Muscle of leg (tissue), 16 donors: ENCODE measurements at places on chromosomes 5 and 9. TPM values are rescaled to one million over a fixed set of nuclear protein-coding genes. Genes with fewer than 3 reads are reported as not detected.

Gene FCN1
- total RNA-seq, result 2.0 TPM

Gene SLC45A2
- total RNA-seq, result 0.09 TPM

Gene PRRC2B
- total RNA-seq, result 64.9 TPM

Gene NUTM2F
- not detected for total RNA-seq

Gene CAMK4
- 7.5 TPM for total RNA-seq

Gene GABRA6
- total RNA-seq, result not detected

Gene TAF11L4
- not detected for total RNA-seq

Gene PCSK1
- not detected for total RNA-seq

Gene STC2
- total RNA-seq, result 6.4 TPM
